ENCODE measurements at places on chromosomes 12 and 14. TPM values are rescaled to one million over a fixed set of nuclear protein-coding genes. Genes with fewer than 3 reads are reported as not detected.

The TAS2R9 gene
- total RNA-seq: 0.56 TPM

The PRKD1 gene
- 25.3 TPM for total RNA-seq

The RPS6KA5 gene
- total RNA-seq: 11.0 TPM

The MYH6 gene
- not detected for total RNA-seq

The OVCH1 gene
- not detected for total RNA-seq

The CABP1 gene
- 1.1 TPM for total RNA-seq

The ESPL1 gene
- 20.8 TPM for total RNA-seq

The RAB2B gene
- total RNA-seq: 44.1 TPM

The RAB15 gene
- 25.0 TPM for total RNA-seq

DNA sequence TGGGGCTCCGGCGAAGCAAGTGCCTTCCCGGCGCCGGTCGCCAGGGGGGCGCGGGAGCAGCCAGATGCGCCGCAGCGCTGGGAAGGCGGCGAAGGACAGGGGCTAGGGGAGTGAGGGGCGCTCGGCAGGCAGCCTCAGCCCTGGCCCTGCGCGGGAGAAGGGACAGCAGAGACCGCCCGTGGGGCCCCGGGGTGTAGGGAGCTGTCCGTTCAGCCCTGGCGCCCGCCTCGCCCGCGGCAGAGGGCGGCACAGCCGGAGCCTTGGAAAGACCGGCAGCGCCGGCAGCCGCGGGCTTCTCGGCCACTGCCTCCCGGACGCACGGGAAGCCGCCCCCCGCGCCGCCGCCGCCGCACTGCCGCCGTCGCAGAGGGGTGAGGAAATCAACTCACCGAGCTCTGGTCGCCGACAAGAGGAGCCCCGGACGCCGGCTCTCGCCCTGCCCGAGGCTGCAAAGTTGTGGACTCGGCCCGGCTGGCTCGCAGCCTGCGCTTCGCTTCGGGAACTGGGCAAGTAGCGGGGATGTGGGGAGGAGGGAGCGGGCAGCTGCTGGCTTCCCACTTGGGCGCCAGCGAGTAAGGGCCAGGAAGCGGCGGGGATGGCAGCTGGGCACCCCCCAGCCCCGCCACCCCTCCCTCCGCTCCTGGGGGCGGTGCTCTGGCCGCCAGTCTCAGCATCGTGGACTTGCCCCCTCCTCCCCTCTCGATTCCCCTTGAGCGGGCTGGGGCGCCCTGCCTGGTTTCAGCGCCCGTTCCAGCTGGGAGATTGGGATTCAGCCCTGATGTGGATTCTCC is at the start of gene ZDHHC22:
Gene ZDHHC22 (minus strand): TSS at position 578 of the 791 bp plus-strand sequence. CDS start 2,053 bp downstream, outside the sequence.
- no peak within 1 kb of the TSS for H3K27ac ChIP-seq
- peak within 1 kb of the TSS; percentile 61 for H3K4me3 ChIP-seq
- DNase-seq: peak; percentile 77
- no peaks in the 10 kb centered on the region for H3K36me3 ChIP-seq

DNA sequence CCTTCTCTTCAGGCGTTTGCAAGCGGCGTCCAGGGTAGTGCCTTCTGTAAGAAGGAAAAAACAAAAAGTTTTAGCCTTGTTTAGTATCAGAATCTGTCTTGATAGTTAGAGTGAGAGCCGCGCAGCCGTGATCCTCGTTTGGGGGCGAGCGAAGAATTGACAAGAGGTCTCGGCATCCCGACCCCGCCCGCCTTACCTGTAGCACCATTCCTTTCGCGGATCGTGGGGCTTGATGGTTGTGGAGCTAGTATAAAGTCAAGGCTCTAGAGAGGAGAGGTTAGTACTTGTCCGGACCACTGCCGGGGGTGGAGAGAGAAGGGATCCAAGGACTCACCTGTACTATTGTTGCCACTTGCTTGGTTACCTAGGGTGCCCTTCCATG is 494 bp downstream of the TMTC3 start:
- no peaks in the 10 kb centered on the region for H3K27me3 ChIP-seq
- peak overlapping the region; percentile 93 for H3K4me3 ChIP-seq
- H3K4me1 ChIP-seq: peaks cover 35% of the 10 kb centered on the region

- H3K4me1 ChIP-seq: peaks cover 36% of the 10 kb centered on the region
- H3K4me3 ChIP-seq: no peak overlapping the region
- no peak for DNase-seq
- H3K27ac ChIP-seq: no peak overlapping the region
Measured at GRCh38 chr14:94775091-94775870, 5.4 kb upstream of the GSC start.

- H3K27me3 ChIP-seq: peaks cover 29% of the 10 kb centered on the region
- no peak for DNase-seq
- H3K27ac ChIP-seq: no peak overlapping the region
- H3K36me3 ChIP-seq: no peaks in the 10 kb centered on the region
- H3K4me3 ChIP-seq: no peak overlapping the region
Measured at GRCh38 chr12:95557625-95558024, 6.3 kb upstream of the USP44 start.

DNA sequence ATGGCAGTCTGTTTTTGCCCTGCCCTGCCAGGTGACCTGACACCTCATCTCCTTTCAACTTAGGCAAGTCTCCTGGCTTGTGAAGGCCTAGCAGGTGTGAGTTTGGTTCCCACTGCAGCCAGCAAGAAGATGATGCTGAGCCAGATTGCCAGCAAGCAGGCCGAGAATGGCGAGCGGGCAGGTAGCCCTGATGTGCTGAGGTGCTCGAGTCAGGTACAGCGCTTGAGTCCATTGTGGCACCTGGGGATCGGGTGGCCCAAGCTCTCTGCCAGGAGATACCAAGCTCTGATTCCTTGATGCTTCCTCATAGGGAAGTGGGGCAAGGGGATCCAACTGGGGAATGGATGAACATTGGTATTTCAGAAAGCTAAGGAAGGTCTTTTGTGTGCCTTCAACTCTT is 4.1 kb upstream of the CSAD start:
- H3K4me1 ChIP-seq: peaks cover 43% of the 10 kb centered on the region
- no peak overlapping the region for H3K4me3 ChIP-seq
- H3K27ac ChIP-seq: no peak overlapping the region
- no peak for DNase-seq
- no peaks in the 10 kb centered on the region for H3K27me3 ChIP-seq

DNA sequence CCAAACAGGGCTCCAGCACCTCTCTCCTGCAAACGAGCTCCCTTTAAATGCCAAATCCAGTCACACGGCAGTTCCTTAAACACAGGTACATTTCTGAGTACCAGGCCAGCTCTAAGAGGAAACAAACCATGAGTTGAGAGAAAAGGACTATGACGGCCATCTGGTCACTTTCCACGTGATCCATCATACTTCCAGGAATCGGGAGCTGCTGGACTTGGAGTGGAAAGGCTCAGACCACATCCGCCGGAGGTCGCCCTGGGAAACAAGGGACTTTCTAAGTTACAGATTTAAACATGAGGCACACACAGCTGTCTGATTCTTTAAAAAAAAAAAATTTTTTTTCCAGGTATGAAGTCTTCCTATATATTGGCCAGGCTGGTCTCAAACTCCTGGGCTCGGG is 39.2 kb downstream of the ACADS start:
- peaks cover 35% of the 10 kb centered on the region for H3K4me1 ChIP-seq
- no peak for DNase-seq
- H3K27ac ChIP-seq: peak overlapping the region; percentile 63
- H3K36me3 ChIP-seq: peaks cover 45% of the 10 kb centered on the region
- H3K4me3 ChIP-seq: no peak overlapping the region

DNA sequence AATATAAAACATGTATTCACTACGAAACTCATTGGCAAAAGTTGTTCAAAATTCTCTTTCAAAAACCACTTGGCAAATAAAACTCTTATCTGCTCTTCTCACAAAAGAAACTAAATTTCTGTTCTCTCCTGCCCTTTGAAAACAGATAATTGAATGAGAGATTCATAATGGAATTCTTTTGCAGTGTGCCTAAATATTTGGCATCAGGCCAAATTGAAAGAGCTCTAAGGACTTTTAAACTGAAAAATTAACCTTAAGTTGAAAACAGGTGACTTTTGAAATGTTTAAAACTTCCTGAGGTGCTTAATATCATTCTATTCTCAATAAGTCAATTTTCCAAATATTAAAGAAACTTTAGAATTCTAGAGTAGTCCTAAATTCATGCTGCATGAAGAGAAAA is 136.4 kb downstream of the FSCB start:
- H3K4me3 ChIP-seq: no peak overlapping the region
- peak overlapping the region; percentile 86 for H3K27ac ChIP-seq
- DNase-seq: no peak
- peaks cover 14% of the 10 kb centered on the region for H3K36me3 ChIP-seq
- no peaks in the 10 kb centered on the region for H3K27me3 ChIP-seq
- peaks cover 52% of the 10 kb centered on the region for H3K4me1 ChIP-seq

- H3K4me1 ChIP-seq: peaks cover 9% of the 10 kb centered on the region
- H3K27ac ChIP-seq: no peak overlapping the region
- H3K27me3 ChIP-seq: no peaks in the 10 kb centered on the region
- H3K36me3 ChIP-seq: peaks cover 20% of the 10 kb centered on the region
Measured at GRCh38 chr12:114935658-114936057, 251.7 kb upstream of the TBX3 start.

GRCh38 chr14:94284221-94284620 is 8.8 kb downstream of the SERPINA10 start:
- no peak for DNase-seq
- H3K4me3 ChIP-seq: no peak overlapping the region
- H3K4me1 ChIP-seq: no peaks in the 10 kb centered on the region
- peaks cover 2% of the 10 kb centered on the region for H3K27me3 ChIP-seq

- H3K4me3 ChIP-seq: no peak overlapping the region
- no peaks in the 10 kb centered on the region for H3K27me3 ChIP-seq
- peaks cover 4% of the 10 kb centered on the region for H3K4me1 ChIP-seq
- H3K36me3 ChIP-seq: peaks cover 8% of the 10 kb centered on the region
- no peak overlapping the region for H3K27ac ChIP-seq
- no peak for DNase-seq
Measured at GRCh38 chr12:101713930-101714329, 16.5 kb downstream of the CHPT1 start.

GRCh38 chr12:42990387-42990786 is 400.8 kb upstream of the PRICKLE1 start:
- DNase-seq: no peak
- H3K4me1 ChIP-seq: peaks cover 34% of the 10 kb centered on the region
- no peak overlapping the region for H3K4me3 ChIP-seq
- H3K36me3 ChIP-seq: no peaks in the 10 kb centered on the region
- no peaks in the 10 kb centered on the region for H3K27me3 ChIP-seq

DNA sequence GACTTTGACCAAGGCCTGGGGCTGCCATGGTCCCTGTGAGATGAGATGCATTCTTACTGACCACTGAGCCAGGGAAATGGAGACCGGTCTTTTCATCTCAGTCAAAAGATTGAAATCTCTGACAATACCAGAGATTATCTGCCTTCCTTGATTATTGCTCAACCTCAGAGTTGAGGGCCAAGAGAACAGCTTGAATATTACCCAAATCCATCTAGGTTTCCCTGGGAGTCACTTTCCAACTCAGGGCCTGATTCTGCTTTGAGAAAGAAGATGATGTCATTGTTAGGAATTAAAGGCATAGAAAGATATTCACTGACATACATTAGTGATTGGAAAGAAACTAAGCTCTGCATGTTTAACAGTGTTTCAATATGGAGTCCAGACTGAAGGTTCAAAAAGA is 515.9 kb upstream of the TBX3 start:
- H3K4me1 ChIP-seq: peaks cover 57% of the 10 kb centered on the region
- H3K36me3 ChIP-seq: no peaks in the 10 kb centered on the region
- no peaks in the 10 kb centered on the region for H3K27me3 ChIP-seq
- DNase-seq: no peak
- peak overlapping the region; percentile 26 for H3K27ac ChIP-seq

- no peak overlapping the region for H3K4me3 ChIP-seq
- no peaks in the 10 kb centered on the region for H3K27me3 ChIP-seq
- H3K4me1 ChIP-seq: no peaks in the 10 kb centered on the region
- H3K36me3 ChIP-seq: no peaks in the 10 kb centered on the region
- no peak for DNase-seq
Measured at GRCh38 chr12:6167327-6168280, 32.6 kb upstream of the CD9 start.

GRCh38 chr12:103736572-103736971 is 104.5 kb downstream of the NT5DC3 start:
- no peaks in the 10 kb centered on the region for H3K36me3 ChIP-seq
- peaks cover 52% of the 10 kb centered on the region for H3K27me3 ChIP-seq
- no peak overlapping the region for H3K4me3 ChIP-seq
- DNase-seq: no peak

DNA sequence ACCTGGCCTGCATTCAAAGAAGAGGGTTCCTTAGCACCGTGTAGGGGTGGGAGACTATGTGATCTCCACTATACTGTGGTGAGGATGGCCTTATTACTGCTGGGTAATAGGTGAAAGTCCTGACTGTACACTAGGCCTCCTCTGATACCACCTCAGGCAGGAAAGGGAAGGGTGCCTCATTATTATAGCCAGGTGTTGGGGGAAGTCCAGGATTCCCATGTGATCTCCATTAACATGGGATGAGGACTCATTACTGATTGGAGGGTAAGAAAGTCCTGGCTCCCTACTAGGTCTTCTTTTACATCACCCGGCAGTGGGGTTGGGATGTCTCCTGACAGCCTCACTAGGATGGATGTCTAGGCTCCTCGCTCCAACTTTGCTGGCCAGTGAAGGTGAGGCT is 252.1 kb downstream of the LRIG3 start:
- H3K27me3 ChIP-seq: no peaks in the 10 kb centered on the region
- H3K4me3 ChIP-seq: no peak overlapping the region
- no peaks in the 10 kb centered on the region for H3K36me3 ChIP-seq

DNA sequence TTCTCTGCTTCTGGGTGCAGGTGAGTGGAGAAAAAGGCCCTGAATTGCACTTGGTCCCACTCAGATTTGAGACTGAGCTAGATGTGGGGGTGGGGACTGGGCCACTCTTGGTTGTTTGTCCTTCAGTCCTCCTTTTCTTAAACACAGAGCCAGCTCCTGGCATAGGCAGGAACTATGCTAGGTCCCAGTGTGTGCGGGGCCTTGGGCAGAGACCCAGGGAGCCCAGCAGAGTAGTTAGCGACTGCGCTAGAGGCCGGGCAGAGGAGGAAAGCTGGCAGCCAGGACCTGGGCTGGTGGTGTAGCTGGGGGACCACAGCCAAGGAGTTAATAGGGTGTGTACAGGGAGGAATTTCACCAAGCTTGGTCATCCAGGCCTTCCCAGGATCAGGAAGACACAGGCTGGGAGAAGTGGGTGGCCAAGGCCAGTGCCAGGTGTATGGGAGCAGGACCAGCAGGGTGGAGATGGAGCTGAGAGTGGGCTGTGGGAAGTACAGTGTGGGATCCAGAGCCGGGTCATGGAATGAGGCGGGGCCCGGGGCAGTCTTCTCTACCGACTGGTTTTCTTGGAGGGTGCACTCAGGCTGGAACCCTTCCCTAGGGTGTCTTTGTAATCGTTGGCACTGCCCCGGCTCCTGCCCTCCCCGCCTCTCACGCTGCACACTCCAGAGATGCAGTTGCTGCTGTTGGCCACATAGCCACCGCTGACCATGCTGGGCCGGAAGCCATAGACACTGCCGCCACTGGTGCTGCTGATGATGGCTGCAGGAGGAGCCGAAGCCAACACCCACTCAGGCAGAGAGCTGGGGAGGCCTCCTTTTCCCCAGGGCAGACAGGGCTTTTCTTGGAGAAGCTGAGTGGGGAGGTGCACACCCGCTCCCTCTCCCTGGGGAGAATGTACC is 8.7 kb downstream of the KRT71 start:
- no peaks in the 10 kb centered on the region for H3K36me3 ChIP-seq
- H3K27me3 ChIP-seq: peaks cover 28% of the 10 kb centered on the region
- peaks cover 12% of the 10 kb centered on the region for H3K4me1 ChIP-seq

GRCh38 chr12:46473634-46474329 is 101.2 kb upstream of the SLC38A2 start:
- no peak for DNase-seq
- no peaks in the 10 kb centered on the region for H3K36me3 ChIP-seq
- no peak overlapping the region for H3K4me3 ChIP-seq
- peaks cover 27% of the 10 kb centered on the region for H3K4me1 ChIP-seq

GRCh38 chr12:132941336-132941954 is 14.7 kb downstream of the ZNF605 start:
- H3K27ac ChIP-seq: no peak overlapping the region
- H3K4me1 ChIP-seq: no peaks in the 10 kb centered on the region
- no peaks in the 10 kb centered on the region for H3K27me3 ChIP-seq
- H3K36me3 ChIP-seq: peaks cover 78% of the 10 kb centered on the region
- no peak overlapping the region for H3K4me3 ChIP-seq
- no peak for DNase-seq

All from mesothelial cell of epicardium (in vitro differentiated cells).